ENCODE measurements at places on chromosomes 6 and 20.

- peak; percentile 75 for DNase-seq
These were observed 32.8 kb downstream of the GFOD1 start for GRCh38 chr6:13454286-13455221.

DNA sequence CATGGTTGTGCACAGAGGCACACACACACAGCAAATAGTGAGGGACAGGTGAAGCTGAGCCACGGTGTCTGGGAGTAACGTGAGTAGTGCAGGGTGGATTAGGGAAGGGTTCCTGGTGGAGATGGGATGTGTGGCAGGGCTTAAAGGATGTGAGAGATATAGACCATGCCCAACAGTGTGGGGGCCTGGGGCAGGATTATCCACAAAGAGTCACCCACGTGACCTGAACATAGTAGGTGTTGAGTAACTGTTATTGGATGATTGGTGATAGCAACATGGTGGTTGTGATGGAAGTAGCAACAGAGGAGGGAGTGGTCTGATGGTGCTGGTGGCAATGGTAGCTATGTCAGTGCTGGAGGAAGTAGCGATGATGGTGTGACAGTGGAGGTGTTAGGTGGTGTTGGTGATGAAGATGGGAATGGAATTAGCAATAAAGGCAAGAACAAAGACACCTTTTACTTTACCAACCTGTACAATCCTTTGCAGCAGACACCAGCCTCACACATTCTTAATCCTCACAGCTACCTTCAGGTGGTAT lies 135.1 kb downstream of the MRPL14 start:
- no peak for DNase-seq

GRCh38 chr6:109360281-109360680 lies 22.0 kb downstream of the CD164 start:
- DNase-seq = no peak

GRCh38 chr6:32139590-32139989 lies 9.5 kb upstream of the FKBPL start:
- no peak for DNase-seq

DNA sequence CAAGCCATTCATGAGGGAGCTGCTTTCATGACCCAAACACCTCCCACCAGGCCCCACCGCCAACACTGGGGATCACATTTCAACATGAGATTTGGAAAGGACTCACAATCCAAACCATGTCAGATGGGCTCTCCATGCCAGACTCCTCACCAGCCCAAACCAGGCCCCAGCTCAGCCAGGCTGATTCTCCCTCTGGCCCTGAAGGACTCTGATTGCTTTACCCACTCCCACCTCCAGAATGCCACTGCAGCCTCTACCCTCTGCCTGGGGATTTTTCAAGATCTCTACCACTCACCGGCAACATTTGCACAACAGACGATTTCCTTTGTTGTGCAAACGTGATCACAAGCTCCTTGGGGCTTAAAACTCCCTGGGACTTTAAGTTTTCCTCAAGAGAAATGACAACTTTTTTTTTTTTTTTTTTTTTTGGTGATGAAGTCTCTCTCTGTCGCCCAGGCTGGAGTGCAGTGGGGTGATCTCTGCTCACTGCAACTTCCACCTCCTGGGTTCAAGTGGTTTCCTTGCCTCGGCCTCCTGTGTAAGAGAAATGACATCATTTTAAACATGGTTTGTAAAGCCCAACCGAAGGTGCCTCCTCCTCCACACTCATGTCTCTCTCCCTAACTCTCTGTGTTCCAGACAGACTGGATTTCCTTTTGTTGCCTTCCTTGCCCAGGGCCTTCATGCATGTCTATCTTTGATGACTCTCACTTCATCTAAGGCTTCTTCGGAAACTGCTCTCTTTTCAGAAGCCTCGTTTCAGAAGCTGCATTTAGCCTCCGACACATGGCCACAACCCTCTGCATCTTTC lies 147.0 kb downstream of the CDH26 start:
- no peak for DNase-seq

GRCh38 chr6:42777126-42777822 lies 4.6 kb upstream of the BICRAL start:
- no peak for DNase-seq

DNA sequence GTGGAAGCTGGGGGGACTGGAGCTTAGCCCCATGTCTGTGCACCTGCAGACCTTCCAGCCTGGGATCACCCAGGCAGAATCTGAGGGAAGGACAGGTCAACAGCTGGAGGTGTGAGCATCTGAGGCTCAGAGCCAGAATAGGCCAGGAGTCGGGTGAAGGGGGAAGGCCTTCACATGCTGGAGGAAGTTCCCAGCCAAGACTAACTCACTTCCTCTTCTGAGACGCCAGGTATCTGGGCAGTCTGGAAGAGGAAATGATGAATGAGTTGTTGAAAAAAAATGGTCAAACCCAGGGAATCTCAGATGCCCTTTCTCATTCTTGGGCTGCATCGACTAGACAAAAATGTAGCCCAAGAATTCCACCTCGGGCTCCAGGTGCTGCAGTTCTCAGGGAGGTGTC lies 73.6 kb upstream of the TIAM2 start:
- DNase-seq = no peak

- DNase-seq = no peak
These were observed 14.0 kb downstream of the HDDC2 start for GRCh38 chr6:125287718-125288117.

- DNase-seq = no peak
These were observed 3.1 kb upstream of the TFAP2B start for GRCh38 chr6:50815436-50816114.

- no peak for DNase-seq
These were observed 135.9 kb upstream of the DTNBP1 start for GRCh38 chr6:15798533-15799255.

DNA sequence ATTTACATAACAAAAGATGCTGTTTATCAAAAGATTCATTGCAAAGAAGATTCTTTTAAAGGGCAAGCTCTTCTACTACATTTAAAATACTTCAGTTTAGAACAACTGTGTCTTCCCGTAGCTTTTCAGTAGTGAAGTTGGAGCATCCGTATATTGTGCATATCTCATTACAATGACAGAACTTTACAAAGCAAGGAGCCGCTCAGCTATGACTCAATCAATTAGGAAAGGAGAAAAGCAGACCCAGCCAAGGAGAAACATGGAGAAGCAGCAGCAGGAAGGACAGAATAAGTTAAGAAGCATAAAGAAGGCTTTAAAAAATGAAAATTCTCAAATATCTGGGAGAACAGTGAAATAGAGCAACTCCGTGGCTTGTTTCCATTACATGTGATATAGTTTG lies 132.6 kb upstream of the SMLR1 start:
- no peak for DNase-seq

DNA sequence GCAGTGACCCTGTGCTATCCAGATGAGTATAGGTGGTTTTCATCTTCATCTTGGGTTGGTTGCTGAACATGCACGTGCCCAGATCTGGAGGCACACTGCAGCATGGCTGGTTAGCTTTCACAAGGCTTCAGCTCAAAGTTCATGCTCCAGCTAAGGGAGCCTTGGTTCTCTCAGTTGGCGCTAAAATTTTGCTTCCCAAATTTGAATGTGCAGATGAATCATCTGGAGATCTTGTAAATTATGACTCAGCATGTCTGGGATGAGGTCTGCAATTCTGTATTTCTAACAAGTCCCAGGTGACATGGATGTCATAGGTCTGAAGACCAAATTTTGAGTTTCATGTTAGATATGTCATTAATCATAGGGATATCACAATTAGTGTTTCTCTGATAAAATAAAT lies 230.8 kb downstream of the FOXA2 start:
- no peak for DNase-seq

DNA sequence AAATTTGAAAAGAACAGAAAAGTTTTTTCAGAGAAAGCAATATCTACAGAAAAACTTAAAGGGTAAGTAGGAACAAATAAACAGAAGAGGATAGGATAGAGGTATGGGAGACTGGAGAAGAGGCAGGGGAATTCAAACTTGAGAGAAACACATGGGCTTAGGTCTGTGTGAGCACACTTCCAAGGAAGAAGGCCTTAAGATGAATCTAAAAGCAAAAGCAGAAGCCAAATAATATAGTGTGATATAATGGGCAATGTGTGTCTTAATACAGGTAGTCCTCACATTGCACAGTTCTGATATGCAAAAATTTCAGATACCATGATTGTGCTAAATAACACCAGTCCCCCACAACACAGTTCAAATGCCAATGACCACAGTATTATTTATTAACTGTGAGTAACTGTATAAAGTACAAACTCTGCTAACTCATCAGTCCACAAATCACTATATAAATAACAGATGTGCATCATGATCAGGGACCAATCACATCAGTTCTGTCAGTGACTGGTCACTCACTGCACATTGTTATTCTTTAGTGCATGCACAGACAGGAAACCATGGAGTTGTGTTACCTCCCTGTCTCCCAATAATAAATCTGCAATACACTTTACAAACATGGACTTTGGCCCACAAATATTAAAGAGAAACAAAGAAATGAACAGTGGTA lies 18.6 kb downstream of the SNX14 start:
- DNase-seq = no peak

DNA sequence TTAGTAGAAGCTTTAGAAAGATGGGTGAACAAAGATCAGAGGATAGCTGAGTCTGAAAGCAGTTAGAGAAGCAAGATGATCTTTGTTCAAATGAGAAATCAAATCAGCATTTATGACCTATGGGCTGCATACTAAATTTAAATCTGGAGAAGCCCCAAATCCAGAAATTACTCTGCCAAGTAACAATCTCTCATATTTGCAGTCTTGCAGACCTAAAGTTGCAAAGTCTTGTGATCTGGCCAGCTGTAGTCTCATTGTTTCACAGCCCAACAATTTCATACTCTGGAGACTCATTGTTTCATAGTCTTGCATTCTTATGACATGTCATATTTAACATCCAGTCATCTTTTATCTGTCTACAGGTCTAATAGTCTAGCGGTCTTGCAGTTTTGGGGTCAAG lies 364.9 kb upstream of the RSPO3 start:
- no peak for DNase-seq

DNA sequence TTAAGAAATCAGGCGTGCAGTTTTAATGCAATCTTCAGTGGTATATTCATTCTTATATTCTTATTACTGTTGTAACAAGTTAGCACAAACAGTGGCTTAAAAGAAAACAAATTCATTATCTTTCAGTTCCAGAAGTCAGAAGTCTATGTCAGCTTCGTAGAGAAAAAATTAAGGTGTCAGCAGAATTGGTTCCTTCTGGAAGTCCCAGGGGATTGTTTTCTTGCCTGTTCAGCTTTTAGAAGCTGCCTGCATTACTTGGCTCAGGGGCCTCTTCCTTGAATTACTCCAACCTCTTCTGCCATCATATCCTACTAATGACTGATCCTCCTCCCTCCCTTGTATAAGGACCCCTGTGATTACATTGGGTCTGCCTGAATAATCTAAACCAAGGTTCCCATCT lies 243.9 kb downstream of the ZNF217 start:
- no peak for DNase-seq

- no peak for DNase-seq
These were observed 658 bp downstream of the CUL7 start for GRCh38 chr6:43052842-43053544.

DNA sequence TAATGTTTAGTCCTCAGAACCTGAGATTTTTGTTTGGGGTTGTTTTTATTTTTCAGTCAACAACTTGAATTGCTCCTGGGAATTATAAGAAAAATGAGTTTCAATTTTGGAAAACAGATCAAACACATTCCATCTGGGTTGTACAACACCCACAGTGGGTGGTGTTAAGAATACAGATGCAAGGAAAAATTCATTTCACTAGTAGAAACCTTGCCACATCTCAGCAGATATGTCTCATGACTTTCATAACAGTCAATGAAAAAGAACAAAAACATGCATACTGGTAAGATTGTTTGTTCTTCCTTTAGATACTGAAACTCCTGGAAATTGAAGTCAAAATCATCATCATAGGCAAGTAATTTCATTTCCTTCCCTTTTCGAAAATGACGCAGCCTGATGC lies 78.9 kb downstream of the MOXD1 start:
- no peak for DNase-seq

DNA sequence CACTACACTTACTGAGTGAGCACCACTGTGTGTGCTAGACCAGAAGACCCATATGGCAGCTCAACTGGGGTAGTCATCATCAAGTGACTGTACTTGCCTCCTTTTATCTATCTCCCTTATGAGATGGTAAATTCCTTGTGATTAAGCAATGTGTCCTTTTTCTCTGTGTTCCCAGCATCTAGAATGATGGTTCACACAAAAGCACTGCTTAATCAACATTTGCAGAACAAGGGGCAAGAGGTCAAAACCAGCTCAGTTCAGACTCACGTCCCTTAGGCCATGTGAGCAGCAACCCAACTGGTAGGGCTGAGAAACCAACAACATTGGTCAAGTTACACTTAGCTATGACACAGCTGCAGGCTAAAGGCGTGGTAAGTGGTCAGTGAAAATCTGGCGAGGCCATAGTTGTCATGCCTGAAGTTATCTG lies 10.0 kb downstream of the TRAM2 start:
- DNase-seq = no peak

DNA sequence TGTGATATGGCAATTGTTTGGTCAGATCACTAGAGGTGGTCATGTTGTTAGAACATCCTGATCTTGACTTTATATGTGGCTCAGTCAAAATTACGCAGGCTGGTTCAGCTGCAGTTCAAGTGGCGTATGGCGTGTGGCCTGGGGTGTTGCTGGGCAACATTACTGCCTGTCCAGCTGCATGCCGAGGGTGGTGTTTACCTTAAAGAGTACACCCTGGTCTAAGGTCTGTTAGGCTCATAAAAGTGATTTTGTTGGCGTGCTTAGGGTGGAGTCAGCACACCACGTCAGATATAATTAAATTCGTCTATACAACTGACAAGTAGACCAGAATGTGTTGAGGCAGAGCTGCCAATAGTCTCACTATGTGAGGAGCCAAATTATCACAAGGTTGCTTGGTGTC lies 55.6 kb upstream of the NEDD9 start:
- DNase-seq = no peak

DNA sequence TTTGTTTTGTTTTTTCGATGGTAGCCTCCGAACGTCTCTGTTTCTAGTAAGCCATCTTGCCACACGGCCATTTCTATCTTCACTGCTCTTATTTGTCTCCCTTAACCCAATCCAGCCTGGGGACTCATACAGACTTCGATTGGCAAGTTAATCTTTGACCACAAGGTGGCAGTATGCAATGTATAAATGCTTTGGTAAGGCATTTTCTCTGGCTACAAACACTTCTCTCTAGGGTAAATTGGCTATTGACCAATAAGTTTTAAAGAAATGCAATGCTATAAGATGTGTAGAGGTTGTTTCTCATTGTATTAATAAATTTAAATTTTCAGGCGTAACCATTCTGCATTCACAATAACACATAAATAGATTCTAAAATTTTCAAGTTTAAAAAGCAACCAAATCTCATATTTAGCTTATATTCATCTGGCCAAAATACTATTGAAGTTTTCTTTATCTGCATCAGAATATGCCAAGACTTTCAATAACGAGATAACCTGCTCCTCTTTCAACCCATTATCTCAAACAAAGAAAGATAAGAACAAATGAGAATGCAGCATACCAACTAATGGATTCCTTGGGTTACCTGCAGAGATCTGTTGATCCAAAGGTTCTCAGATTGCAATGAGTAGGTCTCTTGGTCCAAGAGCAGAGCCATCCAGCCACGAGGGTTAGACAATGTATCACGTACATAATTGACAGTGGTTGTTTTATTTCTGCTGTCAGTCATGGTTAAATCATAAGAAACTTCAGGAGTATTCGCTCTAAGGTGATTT lies 231.9 kb downstream of the PKHD1 start:
- DNase-seq = no peak

All from stimulated activated CD8-positive, alpha-beta memory T cell treated with anti-CD3 and anti-CD28 coated beads, Interleukin-15, amount 100 ng/mL, for 48 hours (primary cell).